ENCODE measurements at places on chromosomes 4 and X.

DNA sequence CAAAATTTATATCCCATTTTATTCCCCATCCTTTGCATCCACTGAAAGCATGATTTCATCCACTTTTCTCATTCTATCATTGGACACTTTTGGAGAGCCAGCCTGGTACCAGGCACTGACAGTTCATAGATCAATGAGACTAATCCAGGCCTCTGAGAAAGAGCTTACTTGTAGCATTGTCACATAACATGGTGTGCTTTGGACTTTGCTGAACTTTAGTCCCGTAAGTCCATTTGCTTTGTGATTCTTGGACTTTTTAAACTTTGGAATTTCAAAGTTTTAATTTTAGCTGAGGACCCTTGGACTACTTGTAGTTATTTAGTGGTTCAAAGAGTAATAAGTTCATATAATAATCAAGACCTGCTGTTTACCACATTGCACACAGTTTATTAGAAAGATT lies 11.5 kb downstream of the LIAS start:
- no peak for DNase-seq

DNA sequence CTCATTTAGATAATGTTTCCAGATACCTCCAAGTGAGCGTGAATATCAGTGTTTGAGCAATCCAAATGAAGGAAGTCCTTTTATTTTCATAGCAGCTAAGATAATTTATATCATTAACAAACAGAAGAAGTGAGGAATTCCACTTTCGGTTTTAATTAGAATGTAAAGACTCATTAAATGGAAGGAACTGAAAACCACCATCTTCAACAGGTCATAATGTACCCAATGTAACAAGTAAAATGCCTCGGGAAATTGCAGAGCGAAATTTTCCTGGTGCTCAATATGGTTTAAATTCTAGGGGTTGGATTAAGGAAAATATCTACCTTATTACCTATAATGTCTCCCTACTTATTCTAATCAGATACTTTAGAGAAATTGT lies 33.9 kb upstream of the SLC9A7 start:
- no peak for DNase-seq

DNA sequence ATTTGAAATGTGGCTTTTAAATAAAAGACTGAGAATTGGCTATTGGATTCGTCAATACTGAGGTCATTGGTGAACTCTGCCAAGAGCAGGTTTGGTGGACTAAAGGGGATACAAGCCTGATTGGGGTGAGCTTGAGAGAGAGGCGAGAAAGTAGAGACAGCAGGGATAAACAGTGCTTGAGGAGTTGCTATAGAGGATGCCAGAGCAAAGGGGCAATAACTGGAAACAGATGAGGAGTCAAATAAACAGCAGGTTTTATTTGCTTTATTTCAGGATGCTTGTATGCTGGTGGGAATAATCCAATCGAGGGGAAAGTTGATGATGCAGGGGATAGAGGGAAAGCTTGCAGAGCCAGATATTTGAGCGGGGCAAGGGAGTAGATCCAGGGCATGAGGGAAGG lies 24.0 kb upstream of the ANXA3 start:
- DNase-seq: no peak

DNA sequence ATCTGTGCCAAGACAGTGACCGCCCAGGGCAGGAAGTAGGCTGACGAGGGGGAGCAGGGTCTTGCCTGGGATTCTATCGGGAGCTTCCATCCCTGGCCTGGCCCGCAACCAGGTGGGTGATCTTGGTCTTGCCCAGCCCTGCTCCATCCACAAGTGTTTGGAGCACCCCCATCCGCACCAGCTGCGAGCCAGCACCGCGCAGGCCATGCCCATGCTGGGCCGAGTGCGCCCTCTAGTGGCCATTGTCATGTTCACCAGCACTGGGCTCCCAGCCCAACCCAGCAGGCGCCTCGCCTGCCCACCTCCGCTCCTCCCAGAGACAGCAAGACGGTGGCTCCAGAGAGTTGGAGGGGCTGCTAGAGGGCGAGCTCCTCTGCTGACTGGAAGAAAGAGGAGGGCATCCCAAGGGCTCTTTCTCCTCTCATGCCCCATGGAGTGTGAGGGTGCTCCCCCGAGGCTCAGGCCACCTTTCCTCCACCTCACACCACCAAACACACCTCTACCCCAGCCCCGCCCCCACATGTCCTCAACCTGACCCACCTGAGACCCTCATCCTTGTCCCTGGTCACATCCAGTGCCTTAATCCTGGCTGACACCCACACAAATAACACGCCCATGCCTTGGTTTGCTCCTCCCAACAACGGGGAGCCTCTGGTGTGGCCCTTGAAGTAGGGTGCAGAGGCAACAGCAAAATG lies 9.8 kb upstream of the ATP2B3 start:
- DNase-seq: peak; percentile 77

GRCh38 chr4:54717694-54718093 lies 59.9 kb downstream of the KIT start:
- no peak for DNase-seq

GRCh38 chr4:17932041-17932440 lies 89.5 kb downstream of the LCORL start:
- DNase-seq: no peak

DNA sequence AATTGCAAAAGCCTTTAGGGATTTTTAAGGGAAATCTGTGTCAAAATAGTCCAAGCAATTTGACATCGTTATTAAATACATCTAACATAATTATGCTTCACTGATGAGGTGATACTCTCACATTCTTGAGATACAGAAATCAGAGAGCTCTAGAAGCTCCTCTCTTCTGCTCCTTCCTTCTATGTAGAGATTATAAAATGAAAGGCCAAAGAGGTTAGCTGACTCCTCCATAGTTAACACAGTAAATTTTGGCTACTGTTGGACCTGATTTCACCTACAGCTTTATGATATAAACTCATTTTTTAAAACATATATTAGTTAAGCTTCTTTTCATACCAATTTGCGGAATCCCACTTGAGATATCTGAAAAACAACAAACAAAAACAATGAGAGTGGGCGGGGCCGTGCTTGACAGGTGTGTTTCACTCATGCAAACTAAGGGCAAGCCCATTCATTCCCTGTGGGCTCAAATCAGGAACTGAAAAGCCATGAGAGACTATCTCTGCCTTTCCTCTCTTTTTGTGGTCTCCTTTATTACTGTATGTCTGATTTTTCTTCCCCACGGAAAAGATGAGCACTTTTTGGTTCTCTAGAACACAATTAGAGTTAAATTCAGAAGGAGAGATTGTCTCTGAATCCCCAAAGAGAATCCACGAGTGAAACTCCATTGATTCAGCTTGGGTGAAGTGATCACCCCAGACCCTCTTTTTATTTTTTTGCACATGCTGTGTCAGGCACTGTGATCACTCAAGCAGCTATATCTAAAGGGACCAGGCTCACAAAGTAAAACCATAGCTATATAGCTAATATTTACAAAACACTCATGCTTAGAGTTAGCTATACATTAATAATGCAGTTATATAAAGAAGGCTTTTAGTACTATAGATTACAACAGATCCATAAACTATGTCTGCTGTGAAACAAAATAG lies 566.3 kb downstream of the IL15 start:
- no peak for DNase-seq

DNA sequence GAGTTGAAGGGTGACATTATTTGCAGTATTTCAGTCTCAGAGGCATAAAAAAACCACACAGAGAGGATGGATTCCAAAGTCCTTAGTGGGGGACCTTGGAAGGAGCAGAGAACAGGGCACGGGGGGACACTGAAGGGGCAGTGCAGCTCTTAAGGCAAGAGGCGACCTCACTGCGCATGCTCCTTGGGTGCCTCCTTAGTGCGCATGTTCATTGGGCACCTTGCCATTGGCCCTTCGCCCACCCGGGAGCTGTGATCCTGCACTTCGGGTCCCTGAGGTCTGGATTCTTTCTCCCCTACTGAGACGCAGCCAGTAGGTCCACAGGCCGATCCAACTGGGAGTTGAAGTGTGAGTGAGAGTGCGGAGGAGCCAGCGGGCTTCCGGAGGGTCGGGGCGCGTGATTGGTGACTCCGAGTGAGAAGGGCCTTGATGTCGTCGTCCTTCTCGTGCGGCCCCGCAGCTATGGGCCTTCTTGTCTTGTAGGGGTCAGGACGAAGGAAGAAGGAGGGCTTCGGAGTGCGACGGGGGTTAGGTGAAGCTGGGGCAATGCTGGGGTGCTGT lies at the start of gene XAGE5:
TSS of gene XAGE5 (plus strand) at position 223 of the 561 bp plus-strand sequence. CDS start 1,280 bp downstream, outside the sequence.
- no peak for DNase-seq

GRCh38 chrX:120790118-120790517 lies 85.5 kb downstream of the CT47B1 start:
- DNase-seq: peak; percentile 15

- DNase-seq: peak; percentile 16
Observed at GRCh38 chrX:152904151-152905080, 6.5 kb downstream of the ZNF185 start.

DNA sequence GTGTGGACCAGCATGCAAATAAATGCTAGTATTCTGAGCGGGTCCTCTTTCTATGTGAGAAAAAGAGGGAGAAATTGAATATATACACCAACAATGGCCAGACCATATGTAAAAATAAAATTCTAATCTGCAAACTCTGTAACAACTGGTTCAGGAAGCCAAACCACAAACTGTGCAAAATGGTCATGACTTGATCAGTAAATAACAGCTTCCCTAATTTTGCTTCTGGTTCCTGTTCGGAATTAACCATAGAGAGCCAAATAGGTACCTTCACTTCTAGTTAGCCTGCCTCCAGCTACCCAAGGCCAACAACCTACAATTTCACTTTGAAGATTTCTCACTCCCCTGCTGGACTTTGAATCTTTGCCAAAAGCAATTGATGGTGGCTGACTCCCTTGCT lies 1313.2 kb downstream of the ADGRL3 start:
- DNase-seq: no peak

DNA sequence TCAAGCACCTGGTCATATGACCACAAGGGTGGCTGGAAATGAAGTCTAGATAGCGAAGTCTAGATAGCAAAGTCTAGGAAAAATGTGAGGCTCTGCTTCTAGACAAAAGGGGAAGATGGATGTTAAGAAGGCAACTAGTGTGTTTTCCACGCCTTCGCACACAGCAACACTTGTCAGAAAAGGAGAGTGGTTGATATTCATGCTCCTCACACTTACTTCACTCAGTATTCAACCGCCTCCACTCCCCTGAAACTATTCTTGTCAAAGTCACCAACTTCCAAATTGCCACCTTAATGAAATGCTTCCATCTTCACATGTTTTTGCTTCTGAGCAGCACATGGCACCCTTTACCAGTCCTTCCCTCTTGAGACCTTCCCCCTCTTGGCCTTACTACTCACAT lies 27.7 kb upstream of the DCLK2 start:
- DNase-seq: no peak

GRCh38 chr4:5916229-5916628 lies 23.3 kb upstream of the CRMP1 start:
- no peak for DNase-seq

- no peak for DNase-seq
Observed at GRCh38 chr4:178481564-178481963, 1039.3 kb upstream of the AGA start.

DNA sequence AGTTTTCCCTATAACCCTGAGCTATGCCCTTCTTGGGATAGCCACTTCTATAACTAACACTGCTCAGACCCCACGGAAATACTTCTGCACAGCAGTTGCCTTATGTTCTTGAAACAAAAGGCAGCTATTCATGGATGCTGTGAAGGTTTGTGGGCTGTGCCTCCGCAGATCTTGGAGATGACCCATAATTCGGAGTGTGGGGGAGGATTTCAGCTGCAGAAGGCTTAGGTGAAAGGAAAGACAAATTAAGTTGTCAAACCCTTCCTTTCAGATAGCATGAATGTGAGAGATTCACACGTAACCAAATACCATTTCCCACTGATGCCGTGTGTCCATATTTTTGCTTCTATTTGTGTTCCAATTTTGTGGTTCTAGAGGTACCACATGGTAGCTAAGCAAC lies 38.1 kb upstream of the NYX start:
- DNase-seq: no peak
